Astrocyte of the spinal cord (primary cell): ENCODE measurements at places on chromosomes 7 and 10.

- DNase-seq: peak; percentile 44
Observed at GRCh38 chr10:3755440-3756359, 29.3 kb downstream of the KLF6 start.

GRCh38 chr10:125656523-125656922 lies 26.4 kb downstream of the TEX36 start:
- DNase-seq: no peak

- DNase-seq: no peak
Observed at GRCh38 chr7:85055906-85056305, 130.9 kb downstream of the SEMA3D start.

DNA sequence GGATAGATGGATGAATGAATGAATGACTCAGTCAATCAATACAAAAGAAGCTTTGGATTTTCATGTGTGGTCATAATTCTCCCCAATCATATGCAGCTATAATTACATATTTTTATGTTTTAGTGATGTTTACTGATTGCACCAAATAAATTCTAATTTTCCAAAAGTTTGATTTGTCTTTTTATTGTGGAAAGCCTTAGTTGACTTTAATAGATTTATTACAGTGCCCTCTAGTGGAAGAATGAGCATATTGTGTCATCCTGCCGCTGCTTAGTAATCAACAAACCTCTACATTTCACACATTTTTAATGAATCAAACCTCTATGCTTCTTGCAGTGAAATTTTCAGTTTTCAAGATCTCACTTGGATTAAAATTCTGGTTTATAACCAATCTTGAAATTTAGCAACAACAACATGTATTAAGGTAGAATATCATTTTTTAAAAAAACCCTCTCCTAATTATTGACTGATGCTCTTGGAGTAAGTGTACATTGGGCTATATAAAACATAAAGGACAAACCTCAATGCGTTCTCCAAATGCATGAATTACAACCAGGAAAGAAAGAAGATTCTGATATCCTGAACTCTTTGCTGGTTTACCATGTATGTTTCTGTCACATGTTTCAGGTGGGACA lies 55.6 kb upstream of the PNLIP start:
- peak; percentile 22 for DNase-seq

DNA sequence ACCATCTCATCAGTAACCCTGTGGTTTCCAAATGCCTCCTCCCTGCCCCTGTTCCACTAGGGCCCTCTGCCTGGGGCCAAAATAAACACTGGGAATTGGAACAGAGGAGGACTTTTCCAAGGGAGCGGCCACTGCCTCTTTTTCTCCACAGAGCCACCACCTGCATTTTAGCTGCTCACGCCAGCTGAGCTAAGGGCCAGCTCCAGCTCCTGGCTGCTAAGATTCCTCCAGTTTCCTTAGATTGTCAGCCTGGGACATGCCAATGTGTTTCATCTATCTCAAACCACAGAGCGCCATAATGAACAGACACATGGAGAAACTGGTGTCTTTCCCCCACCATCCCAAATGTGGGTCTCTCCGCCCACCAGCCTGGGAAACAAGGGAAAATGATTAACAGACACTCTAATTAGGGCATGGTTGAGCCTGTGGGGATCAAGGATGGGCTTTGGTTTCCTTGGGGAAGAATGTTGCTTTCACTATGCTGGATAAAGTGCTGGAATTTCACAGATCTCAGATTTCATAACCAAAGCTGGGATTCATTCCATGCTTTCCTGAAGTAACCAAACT lies 52.2 kb downstream of the ASB13 start:
- DNase-seq: peak; percentile 56

- DNase-seq: no peak
Observed at GRCh38 chr10:107517811-107518210, 353.3 kb upstream of the SORCS1 start.
